ENCODE measurements at places on chromosomes 5 and 9.

- no peak for DNase-seq
Measured at GRCh38 chr5:73307645-73308355, 134.8 kb downstream of the TMEM174 start.

DNA sequence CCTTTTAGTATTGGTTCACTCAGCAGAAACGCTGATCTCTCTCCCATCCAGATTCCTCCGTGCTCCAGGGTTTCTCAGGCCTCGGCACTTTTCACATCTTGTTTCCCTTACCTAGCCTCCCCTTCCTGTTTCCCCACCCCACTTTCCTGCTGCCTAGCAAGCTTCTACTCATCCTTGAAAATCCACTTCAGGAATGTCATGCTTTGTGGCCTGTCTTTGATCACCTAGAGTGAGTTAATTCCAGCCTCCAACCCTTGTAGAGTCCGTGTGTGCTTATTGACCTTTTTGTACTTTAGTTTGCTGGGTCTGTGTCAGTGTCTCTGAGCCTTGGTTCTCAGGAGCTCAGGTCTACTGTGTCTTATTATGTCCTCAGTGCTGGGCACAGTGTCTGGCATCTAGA is 116.6 kb downstream of the AOPEP start:
- DNase-seq = no peak

DNA sequence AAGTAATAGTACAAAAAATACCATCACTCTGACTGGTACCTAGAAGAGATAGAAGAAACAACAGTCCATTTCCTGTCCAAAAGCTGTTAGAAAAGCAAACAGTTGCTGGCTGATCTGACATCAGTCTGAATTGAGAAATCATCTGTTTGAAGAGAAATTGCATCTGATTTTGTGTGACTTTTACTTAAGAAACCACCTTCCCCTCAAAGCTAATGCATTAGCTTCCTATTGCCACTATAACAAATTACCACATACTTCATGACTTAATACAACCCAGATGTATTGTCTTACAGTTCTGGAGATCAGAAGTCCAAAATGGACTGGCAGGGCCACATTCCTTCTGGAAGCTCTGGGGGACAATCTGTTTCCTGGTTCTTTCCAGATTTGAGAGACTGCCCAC is 385.9 kb upstream of the TLE4 start:
- DNase-seq = no peak

DNA sequence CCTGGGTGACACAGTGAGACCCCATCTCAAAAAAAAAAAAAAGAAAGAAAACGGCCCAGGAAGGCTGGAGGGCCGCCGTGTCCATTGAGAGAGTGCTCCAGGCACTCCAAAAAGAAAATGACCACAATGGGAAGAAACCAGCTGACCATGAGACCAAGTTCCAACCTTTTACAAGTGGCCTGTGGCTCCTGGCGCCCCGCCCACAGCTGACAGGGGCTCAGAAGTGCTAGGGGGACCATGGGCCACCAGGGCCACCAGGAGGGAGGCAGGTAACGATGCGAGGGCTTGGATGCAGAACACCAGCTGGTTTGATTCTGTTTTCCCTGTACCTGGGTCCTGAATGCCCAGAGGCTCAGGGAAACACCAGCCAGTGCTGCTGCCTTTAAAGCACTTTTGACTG is 34.6 kb downstream of the FXN start:
- DNase-seq = no peak

GRCh38 chr9:4420351-4420750 is 69.9 kb upstream of the SLC1A1 start:
- no peak for DNase-seq

GRCh38 chr5:124651663-124652513 is 94.6 kb downstream of the ZNF608 start:
- DNase-seq = peak; percentile 89

DNA sequence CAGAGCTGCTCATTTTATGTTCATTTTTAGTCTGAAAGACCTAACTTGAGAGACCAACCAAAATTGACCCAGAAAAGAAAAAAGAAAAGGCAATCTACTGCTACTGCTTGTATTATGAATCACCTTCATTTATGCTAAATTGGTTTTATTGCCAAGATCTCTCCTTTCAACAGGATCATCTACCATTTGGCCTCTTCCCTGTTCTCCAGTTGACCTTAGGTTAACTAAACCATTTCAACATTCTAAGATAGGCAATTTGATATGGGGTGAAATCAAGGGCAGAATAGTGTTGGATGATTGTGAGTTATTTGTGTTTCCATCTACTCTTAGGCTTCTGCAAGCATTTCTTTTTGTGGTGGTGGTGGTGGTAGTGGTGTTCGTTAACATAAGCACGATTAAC is 48.3 kb upstream of the POU4F3 start:
- no peak for DNase-seq

DNA sequence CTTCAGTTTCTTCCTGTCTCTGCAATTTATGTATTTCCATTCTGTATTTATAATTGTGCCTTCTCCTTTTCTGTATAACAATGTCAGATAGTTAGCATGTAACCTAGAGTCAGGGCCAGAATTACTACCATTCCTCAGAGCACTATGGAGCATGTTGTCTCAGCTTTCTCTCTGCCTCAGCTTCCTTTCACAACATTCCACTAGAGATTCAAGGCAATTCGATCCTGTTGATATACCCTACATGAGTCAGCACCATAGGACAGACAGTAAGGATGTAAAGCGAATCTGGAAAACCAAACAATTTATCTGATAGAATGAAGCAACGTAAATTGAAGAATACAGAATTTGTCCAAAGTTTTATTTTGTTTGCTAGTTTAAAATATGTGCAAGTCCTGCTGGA is 728.3 kb upstream of the SEMA6A start:
- no peak for DNase-seq

DNA sequence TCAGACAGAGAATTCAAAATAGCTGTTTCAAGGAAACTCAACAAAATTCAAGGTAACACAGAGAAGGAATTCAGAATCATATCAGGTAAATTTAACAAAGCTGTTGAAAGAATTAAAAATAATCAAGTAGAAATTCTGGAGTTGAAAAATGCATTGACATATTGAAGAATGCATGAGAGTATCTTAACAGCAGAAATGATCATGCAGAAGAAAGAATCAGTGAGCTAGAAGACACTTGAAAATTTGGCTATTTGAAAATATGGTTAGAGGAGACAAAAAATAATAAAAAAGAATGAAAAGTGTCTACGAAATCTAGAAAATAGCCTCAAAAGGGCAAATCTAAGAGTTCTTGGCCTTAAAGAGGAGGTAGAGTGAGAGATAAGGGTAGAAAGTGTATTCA is 22.9 kb downstream of the LMBRD2 start:
- no peak for DNase-seq

DNA sequence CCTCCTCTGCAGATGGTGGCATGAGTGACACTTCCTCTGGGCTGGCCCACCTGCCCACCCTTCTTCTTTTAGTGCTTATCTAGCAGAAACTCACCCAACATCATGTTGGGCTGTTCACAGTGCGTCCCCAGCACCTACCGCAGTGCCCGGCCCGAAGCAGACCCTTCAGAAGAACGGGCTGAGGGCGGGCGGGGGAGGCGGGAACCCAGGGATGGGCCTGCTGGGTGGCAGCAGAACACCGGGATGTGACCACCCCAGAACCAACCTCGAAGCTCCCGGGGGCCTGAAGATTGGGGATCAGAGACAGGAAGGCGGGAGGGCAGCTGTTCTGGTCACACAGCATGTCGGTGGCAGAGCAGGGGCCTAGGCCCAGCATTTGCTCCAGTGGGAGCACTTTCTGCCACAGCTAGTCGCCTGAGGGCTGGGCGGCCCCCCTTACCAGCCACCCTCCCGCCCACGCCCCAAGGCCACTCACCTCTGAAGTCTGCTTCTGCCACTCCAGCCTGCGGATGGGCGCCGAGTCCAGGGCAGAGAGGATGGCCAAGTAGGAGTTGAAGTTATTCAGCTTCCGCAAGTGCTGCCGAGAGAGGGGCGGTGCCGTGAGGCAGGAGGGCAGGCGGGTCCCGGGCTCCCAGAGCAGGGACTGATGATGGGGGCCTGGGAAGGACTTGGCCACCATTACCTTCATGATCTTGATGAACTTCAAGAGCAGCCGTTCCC is 38.7 kb downstream of the PRRT1B start:
- DNase-seq = no peak

- DNase-seq = no peak
Measured at GRCh38 chr5:89377767-89378455, 494.9 kb upstream of the MEF2C start.

DNA sequence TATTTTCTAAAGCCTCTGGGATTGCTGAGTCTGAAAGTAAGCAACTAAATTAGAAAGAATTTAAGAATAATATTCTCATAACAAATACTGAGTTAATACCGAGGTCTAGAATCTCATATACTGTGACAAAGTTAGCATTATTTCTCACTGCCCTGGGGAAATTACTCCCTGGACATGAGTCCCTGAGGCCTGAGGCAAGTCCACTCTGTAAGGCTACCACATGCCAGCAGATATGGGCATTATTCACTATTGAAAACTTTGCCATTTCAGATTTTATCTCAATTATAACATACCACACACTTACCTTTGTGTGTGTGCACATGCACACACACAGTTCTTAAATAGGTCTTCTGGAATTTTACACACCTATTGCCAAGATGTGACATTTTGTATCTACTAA is 22.9 kb downstream of the ELL2 start:
- DNase-seq = no peak

GRCh38 chr9:34176089-34176488 is 2.8 kb upstream of the UBAP1 start:
- DNase-seq = no peak

DNA sequence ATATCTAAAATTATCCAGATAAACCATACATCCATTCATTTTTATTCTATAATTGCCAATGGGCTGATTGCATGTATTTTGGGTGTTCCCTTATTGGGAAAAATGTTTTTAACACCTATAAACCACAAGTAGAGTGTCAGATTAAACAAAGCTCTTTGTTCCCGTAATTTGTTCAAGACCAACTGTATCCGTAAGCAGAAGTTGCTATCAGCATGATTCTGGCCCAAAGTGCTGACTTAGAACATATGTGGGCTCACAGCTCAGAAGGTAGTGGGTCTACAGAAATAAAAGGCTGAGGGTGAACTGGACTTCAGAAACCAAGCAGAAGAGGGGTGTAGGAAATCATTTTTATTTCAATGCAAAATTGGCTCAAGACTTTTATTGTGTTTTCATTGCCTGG is 23.5 kb upstream of the IL7R start:
- DNase-seq = no peak

DNA sequence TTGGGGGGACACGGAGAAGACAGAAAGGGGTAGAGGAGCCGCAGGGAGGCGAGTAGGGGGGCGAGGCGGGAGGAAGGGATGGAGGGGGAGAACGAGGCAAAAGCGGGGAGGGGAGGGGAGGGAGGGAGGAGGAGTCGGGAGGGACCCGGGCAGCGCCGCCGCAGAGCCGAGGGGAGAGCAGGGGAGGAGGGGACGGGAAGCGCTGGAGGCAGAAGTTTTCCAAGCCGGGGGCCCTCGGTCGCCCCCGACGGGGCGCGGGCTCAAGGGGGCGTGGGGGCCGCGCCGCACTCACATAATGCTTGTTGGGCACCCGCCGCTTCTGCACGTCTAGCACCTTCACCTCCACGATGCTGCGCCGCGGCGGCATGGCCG is 353 bp downstream of the SH3PXD2B start:
- no peak for DNase-seq

DNA sequence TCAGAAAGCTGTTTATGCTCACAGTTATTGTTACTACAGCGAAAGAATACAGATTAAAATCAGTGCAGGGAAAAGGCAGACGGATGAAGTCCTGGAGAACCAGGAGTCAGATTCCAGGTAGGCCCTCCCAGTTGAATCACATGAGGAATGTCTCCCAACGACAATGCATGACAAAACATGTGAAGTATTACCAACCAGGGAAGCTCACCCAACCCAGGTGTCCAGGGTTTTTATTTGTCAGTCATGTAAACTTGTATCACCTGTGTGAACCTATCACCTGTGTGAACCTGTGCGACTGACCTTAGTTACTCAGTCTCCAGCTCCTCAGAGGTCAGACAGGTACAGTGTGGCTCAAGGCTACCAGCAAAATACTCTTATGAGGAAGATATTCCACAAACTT is 63.9 kb downstream of the KIAA1958 start:
- DNase-seq = no peak

DNA sequence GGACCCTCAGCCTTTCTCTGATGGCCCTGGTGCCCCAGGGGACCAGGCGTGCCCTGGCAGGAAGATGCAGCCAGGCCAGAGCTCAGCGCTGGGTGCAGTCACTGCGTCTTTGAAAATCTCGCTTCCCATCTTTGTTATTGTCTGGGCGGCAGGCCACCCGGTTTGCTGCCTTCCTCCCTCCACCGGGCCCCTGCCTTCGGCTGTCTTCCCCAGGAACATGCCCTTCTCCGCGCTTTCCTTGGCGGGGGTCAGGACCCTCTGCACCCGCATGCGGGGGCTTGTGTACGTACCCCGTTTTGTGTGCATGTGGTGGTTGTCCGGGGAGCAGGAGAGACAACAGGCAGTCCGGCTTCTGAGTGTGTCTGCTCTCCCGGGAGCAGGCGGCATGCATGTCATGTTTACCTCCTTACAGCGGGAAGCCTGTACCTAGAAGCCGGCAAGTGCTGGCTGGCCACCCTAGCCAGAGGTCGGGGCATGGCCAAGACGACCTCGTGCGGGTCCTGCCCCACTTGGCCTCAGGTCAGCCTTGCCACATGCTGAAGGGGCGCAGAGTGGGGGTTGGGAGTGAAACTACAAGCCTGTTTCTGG is 49.5 kb downstream of the DAB2IP start:
- DNase-seq = no peak

GRCh38 chr5:18220631-18221030 is 586.4 kb downstream of the TAF11L14 start:
- DNase-seq = no peak

DNA sequence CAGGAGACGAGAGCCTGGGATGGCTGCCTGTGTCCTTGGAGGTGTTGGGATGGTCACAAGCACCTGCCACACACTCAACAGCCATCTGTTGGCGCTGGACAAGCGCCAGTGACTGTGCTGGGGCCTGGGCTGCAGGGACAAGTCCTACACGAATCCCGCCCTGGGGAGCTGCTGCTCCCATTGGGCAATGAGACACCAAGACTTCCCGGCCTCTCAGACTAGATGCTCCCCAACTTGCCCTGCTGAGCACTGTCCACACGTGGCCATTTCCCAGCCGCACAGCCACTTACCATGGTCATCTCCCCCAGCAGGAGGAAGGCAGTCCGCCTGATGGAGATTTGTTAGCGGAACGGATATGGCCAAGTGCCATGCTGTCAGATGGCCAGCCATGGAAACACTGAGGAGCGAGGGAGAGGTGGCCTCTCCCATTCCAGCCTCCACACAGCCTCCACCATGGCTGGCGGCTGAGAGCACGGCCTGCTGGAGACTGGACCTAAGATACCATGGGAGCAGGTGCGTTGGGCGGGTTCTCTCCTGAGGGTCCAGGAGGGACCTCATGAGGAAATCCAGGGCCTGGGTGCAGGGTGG is 43.9 kb downstream of the PRRT1B start:
- no peak for DNase-seq

- DNase-seq = no peak
Measured at GRCh38 chr5:148858547-148858946, 32.1 kb downstream of the ADRB2 start.

- no peak for DNase-seq
Measured at GRCh38 chr5:42522783-42523182, 99.5 kb downstream of the GHR start.

- DNase-seq = no peak
Measured at GRCh38 chr5:92890841-92891244, 690.2 kb downstream of the NR2F1-AS1 start.

- DNase-seq = no peak
Measured at GRCh38 chr5:143800715-143801114, 11.2 kb upstream of the HMHB1 start.

GRCh38 chr5:76497986-76498717 is 95.1 kb downstream of the IQGAP2 start:
- DNase-seq = no peak

- DNase-seq = no peak
Measured at GRCh38 chr5:178323541-178323865, 90.9 kb upstream of the PHYKPL start.
